ENCODE measurements at places on chromosomes 6 and 20.

DNA sequence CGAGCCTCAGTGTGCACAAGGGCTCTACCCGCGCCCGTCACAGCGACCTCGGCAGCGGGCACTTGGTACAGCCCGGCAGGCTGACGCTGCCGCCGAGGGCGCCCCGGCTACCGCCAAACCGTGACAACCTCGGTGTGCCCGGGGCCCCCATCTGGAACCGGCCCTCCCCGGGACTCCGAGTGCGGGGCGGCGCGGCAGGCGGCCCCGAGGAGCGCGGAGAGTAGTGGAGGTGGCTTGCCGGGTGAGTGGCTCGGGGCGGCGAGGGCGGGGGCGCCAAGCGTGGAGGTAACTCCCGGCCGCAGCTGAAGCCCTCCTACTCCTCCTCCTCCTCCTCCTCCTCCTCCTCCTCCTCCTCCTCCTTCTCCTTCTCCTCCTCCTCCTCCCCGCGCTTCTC lies at the start of gene ISM1:
Gene ISM1 (plus strand): TSS at position 371 of the 394 bp plus-strand sequence. CDS start 503 bp downstream, outside the sequence.
- DNase-seq, result no peak

GRCh38 chr20:52454660-52455059 lies 263.1 kb upstream of the ZFP64 start:
- DNase-seq, result no peak

GRCh38 chr6:19452495-19452894 lies 384.7 kb upstream of the ID4 start:
- peak; percentile 12 for DNase-seq

GRCh38 chr6:133606852-133607251 lies 282.1 kb upstream of the TCF21 start:
- DNase-seq, result no peak

- DNase-seq, result no peak
Observed at GRCh38 chr6:77341058-77341986, 122.0 kb downstream of the HTR1B start.

- DNase-seq, result no peak
Observed at GRCh38 chr20:47075263-47075662, 180.6 kb downstream of the EYA2 start.

- DNase-seq, result no peak
Observed at GRCh38 chr6:168277274-168277669, 42.3 kb downstream of the DACT2 start.

- no peak for DNase-seq
Observed at GRCh38 chr6:149984773-149985172, 21.0 kb downstream of the ULBP1 start.

GRCh38 chr20:62975251-62975760 lies 22.8 kb downstream of the SLC17A9 start:
- DNase-seq, result no peak

DNA sequence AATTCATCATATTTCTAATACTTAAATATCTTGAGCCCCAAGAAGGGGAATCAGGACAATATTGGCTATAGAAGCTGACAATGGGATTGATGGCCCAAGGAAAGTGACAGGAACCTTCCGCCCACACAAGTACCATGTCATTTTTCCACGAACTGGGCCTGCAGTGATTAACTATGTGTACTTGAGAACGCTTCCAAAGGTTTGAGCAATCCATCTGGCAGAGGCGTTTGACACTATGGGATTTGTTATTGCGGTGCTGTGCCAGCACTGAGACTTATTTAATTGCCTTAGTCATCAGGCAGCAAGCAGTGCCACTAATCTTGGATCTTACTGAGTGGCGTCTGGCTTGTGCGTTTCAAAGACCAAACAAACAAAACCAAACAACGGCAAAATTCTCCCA lies 135.6 kb upstream of the UST start:
- DNase-seq, result no peak
